ENCODE measurements at places on chromosomes 2 and 18.

DNA sequence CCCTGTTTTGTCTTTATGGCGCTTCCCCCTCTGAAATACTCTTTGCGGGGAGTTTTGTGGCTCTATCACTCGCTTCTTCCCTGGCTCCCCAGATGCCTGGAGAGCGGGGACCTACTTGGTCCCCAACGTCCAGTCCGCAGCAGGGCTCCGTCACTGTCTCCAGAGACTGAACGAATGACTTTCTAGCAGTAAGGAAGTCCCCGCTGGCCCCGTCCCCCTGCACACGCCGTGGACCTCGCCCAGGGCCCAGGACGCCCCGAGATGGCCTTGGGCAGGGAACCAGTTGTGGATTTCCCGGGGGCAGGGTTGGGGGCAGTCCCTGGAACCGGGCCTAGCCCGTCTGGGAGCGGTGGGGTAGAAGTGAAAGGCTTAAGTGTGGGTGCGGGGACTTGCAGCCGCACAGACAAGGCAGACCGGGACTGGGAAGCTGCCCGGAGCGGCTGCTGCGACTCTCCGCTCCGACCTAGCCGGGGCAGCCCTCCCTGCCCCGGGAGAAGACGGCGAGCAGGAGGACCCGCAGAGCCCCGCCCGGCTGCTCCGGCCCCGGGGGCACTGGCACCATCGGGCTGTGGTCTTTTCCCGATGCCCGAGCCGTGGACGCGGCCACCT is 821 bp upstream of the EPHA4 start:
- DNase-seq = no peak

DNA sequence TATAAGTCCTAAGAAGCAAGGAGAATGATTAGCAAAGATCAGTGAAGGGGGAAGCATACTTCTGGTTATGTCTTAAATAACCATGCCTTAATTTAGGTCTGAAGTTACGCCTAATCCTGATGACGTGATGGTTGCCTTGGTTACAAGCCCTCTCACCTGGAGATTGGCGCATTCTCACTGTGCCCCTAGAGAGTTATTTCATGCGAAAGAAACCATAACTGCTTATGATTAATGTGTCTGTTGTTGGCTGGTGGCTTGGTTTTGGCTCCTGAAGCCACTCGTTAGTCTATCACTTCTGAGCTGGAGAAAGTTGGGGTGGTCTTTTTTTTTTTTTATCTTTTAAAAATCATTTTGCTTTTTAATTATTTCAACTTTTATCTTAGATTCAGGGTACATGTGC is 47.0 kb downstream of the TNFRSF11A start:
- DNase-seq = no peak

DNA sequence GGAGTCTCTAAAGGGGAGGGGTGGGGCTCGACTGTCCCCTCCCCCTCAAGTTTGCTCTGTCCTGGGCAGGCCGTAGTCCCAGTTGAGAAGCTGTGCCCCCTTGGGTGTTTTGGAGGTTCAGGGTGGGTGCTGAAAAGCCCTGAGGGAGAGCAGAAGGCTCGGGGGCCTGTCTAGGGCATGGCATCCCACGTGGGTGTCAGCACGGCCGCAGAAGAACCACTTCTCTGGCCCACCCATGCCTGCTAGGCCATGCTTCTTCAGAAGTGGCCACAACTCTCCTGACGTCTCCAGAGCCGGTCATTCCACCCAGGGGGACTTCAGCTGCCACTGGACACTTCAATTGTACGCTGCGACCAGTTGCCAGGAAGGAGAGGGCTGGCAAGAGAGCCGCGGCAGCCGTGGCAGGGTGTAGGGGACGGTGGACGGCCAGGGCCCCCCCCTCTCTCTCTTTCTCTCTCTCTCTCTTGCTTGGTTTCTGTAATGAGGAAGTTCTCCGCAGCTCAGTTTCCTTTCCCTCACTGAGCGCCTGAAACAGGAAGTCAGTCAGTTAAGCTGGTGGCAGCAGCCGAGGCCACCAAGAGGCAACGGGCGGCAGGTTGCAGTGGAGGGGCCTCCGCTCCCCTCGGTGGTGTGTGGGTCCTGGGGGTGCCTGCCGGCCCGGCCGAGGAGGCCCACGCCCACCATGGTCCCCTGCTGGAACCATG is at the start of gene INPP5D:
TSS of gene INPP5D (plus strand) at position 546 of the 704 bp plus-strand sequence. CDS start at position 683, 137 bp downstream.
- peak; percentile 98 for DNase-seq

- no peak for DNase-seq
These were observed 5.7 kb upstream of the CHN1 start for GRCh38 chr2:175010848-175011254.

GRCh38 chr2:26122630-26123029 is 50.3 kb upstream of the GAREM2 start:
- DNase-seq = no peak

DNA sequence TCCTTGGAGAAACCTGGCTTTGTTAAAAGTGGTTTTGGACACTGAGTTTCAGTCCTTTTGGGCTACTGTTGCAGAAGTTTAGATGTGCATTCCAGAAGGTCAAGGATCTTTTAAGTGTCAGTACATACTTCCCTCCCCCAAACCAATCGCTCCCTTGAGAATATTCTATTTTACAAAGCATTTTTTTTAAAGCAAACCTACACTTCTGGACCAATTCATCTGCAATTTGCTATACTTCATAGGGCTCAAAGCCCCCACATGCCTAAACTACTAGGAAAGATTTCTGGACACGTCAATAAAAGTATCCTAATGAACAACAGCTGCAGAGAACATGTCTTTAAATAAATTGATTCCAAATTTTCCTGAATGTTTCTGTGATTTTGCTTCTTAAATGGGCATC is 157.6 kb downstream of the RDH14 start:
- DNase-seq = no peak

All from NB4 (cell line).